ENCODE measurements at places on chromosomes 13 and 19. TPM values are rescaled to one million over a fixed set of nuclear protein-coding genes. Genes with fewer than 3 reads are reported as not detected.

GRCh38 chr19:3932931-3933810 is at the start of gene NMRK2:
Gene NMRK2, plus strand, starts transcription at chr19:3933069. Its CDS starts 603 bp downstream, at chr19:3933672.
- H3K36me3 ChIP-seq, result no peaks in the 10 kb centered on the region
- DNase-seq, result no peak
- H3K4me1 ChIP-seq, result no peaks in the 10 kb centered on the region
- H3K4me3 ChIP-seq, result no peak within 1 kb of the TSS
- peaks cover 22% of the 10 kb centered on the region for H3K27me3 ChIP-seq

- DNase-seq, result no peak
- H3K4me1 ChIP-seq, result no peaks in the 10 kb centered on the region
- no peaks in the 10 kb centered on the region for H3K36me3 ChIP-seq
- H3K4me3 ChIP-seq, result no peak overlapping the region
- no peak overlapping the region for H3K27ac ChIP-seq
- H3K27me3 ChIP-seq, result peaks cover 17% of the 10 kb centered on the region
These were observed 5.8 kb downstream of the RASIP1 start for GRCh38 chr19:48734625-48735024.

ZNF486 gene
- total RNA-seq, result 1.8 TPM

DNA sequence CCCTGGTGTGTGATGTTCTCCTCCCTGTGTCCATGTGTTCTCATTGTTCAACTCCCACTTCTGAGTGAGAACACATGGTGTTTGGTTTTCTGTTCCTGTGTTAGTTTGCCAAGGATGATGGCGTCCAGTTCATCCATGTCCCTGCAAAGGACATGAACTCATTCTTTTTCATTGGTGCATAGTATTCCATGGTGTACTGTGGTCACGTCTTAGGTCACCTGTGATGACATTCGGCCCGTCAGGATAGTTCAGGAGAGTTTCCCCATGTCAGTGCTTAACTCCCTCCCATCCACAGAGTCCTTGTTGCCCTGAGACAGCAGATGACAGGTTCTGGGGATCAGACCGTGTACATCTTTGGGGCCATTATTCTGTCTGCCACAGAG is 8.6 kb downstream of the ZNF444 start:
- H3K4me3 ChIP-seq, result no peak overlapping the region
- no peak for DNase-seq
- H3K4me1 ChIP-seq, result no peaks in the 10 kb centered on the region

GRCh38 chr19:23777216-23777615 is 18.5 kb upstream of the ZNF681 start:
- peaks cover 20% of the 10 kb centered on the region for H3K36me3 ChIP-seq
- H3K27ac ChIP-seq, result no peak overlapping the region
- DNase-seq, result no peak
- H3K27me3 ChIP-seq, result peaks cover 2% of the 10 kb centered on the region
- no peak overlapping the region for H3K4me3 ChIP-seq

Data from HFFc6 (cell line).